ENCODE measurements at places on chromosomes 7 and 10. TPM values are rescaled to one million over a fixed set of nuclear protein-coding genes. Genes with fewer than 3 reads are reported as not detected.

The WASHC2C gene
- 53.1 TPM for total RNA-seq

The SPDYE16 gene
- not detected for total RNA-seq

The LIPN gene
- total RNA-seq, result not detected

The CYP3A5 gene
- 0.67 TPM for total RNA-seq

The NPY gene
- total RNA-seq, result 51.8 TPM

The CTTNBP2 gene
- 53.7 TPM for total RNA-seq

The RASA4B gene
- total RNA-seq, result 37.4 TPM

The PRPS1L1 gene
- total RNA-seq, result not detected

The TMEM139 gene
- total RNA-seq, result 3.4 TPM

The WASHC2A gene
- total RNA-seq, result 44.8 TPM

The NODAL gene
- not detected for total RNA-seq

The TMEM72 gene
- not detected for total RNA-seq

The LRRN3 gene
- 34.4 TPM for total RNA-seq

The OR2A12 gene
- not detected for total RNA-seq

The CDC123 gene
- total RNA-seq, result 64.9 TPM

The CYP2C8 gene
- 5.1 TPM for total RNA-seq

The AOAH gene
- 3.4 TPM for total RNA-seq

The CFAP46 gene
- 16.7 TPM for total RNA-seq

The OSBPL3 gene
- 27.5 TPM for total RNA-seq

The PON2 gene
- 175 TPM for total RNA-seq

The MTURN gene
- total RNA-seq, result 1,119 TPM

The CPA4 gene
- total RNA-seq, result 1.2 TPM

The FZD1 gene
- 3.3 TPM for total RNA-seq

The TRIM50 gene
- not detected for total RNA-seq

The PRKG1 gene
- 16.7 TPM for total RNA-seq

The HOXA1 gene
- total RNA-seq, result not detected

The URGCP gene
- 68.5 TPM for total RNA-seq

The GBF1 gene
- total RNA-seq, result 57.9 TPM

The NACAD gene
- total RNA-seq, result 66.6 TPM

The CALCR gene
- total RNA-seq, result not detected
